ENCODE measurements at places on chromosomes 3 and 15. TPM values are rescaled to one million over a fixed set of nuclear protein-coding genes. Genes with fewer than 3 reads are reported as not detected.

The RBP2 gene
- total RNA-seq: not detected

The ZPLD1 gene
- 3.6 TPM for total RNA-seq

The GPR160 gene
- total RNA-seq: 12.5 TPM

The GPR62 gene
- not detected for total RNA-seq

The NR2E3 gene
- not detected for total RNA-seq

The CD96 gene
- total RNA-seq: 1.4 TPM

The STAG1 gene
- total RNA-seq: 88.4 TPM

The TMIE gene
- 0.48 TPM for total RNA-seq

The RTP4 gene
- 0.72 TPM for total RNA-seq

The SLC41A3 gene
- 39.2 TPM for total RNA-seq

DNA sequence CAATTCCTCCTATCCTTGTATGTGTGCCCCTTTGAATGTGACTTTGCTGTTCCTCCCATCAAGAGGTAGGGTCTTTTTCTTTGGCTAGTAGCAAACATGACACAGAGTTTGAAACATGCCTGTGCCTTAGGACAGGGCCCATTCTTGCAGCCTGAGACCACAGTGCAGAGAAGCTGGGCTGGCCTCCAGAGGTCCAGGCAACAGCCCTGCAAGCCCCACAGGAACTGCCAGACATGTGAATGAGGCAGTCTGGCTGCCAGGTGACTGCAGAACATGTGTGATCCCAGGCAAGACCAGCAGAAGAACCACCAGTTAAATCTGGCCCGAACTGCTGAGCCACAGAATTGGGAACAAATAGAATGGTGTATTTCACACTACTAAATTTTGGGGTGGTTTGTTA is 1.2 kb upstream of the HGD start:
- DNase-seq: no peak

DNA sequence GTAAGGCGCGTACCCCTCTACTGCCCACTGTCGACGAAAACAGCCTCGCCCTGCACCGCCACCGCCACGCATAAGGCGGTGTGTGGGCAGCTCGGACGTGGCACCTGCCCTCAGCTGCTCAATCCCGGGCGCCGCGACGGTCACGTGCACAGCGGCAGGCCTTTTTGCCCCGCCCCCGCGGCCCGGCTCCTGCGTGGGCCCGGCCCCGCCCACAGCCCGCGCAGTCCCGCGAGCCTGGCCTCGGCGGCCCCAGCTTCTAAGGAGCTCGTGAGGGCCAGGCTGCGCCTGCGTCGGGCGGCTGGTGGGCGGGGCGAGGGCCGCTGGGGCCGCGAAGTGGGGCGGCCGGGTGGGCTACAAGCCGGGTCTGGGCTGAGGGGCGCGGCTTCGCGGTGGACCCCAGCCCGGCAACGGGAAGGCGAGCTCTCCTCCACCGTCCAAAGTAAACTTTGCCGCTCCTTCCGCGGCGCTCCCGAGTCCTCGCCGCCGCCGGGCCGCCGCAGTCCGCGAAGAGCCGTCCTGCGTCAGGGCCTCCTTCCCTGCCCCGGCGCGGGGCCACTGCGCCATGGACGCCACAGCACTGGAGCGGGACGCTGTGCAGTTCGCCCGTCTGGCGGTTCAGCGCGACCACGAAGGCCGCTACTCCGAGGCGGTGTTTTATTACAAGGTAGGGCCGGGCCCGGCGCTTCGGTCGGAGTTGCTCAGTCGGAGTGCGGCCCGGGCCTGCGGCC is at the start of gene CAPN7:
Gene CAPN7 (plus strand): TSS at position 313 of the 728 bp plus-strand sequence. CDS start 250 bp downstream, at position 563.
- DNase-seq: peak; percentile 98

DNA sequence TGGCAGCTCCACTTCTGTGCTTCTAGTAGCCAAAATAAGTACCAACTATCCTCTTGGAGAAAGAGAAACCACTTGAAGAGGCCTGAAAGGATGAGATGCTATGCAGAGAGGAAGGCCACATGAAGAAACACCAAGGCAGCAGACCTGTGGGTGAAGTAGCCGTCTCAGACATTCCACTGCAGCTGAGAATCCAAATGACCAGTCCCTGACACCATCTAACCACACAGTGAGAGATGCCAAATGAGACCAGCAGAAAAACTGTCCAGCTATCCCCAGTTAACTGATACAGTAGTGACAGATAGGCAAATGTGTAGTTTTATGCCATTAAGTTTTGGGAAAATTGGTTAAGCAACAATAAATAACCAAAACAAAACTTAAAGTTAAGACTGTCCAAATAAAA is 47.9 kb upstream of the ZSCAN2 start:
- no peak for DNase-seq

- no peak for DNase-seq
Measured at GRCh38 chr3:95721938-95722337, 1092.5 kb upstream of the EPHA6 start.

- no peak for DNase-seq
Measured at GRCh38 chr3:31925271-31925630, 55.8 kb downstream of the OSBPL10 start.

DNA sequence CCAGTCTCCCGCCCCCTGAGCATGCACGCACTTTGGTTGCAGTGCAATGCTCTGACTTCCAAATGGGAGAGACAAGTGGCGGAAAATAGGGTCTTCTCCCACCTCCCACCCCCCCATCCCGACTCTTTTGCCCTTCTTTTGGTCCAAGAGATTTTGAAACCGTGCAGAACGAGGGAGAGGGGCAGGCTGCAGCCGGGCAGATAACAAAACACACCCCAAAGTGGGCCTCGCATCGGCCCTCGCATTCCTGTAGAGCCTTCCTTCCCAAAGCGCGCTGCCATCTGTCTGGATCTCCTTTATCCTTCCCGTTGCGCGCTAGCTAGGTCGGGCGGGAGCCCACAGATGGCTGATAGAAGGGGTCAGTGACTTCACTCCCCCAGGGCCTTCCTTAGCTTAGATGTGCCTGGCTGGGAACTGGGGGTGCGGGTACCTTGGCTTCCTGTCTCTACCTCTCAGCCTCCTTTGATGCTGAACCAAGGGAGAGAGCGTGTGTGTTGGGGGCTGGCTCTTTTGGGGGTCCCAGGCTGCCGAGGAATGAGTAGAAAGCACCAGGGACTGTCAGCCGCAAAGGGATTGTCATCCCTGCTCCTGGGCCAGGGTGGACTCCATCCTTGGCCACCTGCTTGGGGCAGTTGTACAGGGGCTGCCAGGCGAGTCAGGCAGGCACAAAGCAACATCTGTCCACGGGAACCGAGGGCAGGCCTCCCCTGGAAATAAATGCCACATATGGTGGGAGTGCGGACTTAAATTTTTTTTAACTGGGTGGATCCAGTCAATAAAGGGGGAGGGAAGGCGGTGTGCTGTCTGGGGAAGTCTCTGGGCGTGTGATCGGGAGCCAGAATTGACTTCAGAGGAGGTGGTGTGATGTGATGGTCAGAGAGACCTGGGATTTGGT is 1.8 kb downstream of the SMAD3 start:
- DNase-seq: peak; percentile 72

- DNase-seq: no peak
Measured at GRCh38 chr3:147267434-147267833, 138.9 kb downstream of the ZIC4 start.

GRCh38 chr3:17190353-17191078 is 305.8 kb downstream of the PLCL2 start:
- DNase-seq: no peak

- DNase-seq: no peak
Measured at GRCh38 chr3:125394406-125394805, 19.3 kb upstream of the ZNF148 start.

DNA sequence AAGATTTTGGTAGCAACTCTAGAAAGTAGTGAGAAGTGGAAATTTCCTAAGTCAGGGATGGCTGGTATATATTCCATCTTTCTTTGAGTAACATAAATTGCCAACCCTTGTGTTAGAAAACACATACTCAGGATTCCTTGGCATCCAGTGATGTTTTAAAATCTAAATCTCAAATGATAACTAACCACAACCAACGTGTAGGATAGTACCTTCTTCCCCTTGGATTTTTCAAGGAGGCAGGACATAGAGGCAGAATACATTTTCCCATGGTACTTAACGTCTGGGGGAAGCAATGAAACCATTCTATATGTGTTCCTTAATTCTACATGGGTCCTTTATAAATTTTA is 93.4 kb downstream of the WDR76 start:
- no peak for DNase-seq

DNA sequence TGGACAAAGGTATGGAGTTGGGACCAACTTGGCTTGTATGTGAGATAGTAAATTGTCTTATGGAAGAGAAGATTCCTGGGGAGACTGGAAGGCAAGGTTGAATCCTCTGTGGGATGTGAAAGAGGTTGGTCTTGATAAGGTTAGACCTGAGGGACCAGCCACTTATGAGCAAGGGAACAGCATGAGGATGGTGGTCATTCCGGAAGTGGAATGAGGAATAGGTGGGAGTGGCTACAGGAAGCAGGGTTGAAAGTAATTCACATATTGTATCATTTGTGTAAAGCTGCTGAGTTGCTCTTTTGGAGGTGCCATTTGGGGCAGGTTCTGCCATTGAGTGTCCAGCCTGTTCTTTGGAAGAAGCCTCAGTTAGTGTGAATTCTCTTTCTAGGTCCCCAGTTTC is 13.2 kb downstream of the USP13 start:
- no peak for DNase-seq

- DNase-seq: no peak
Measured at GRCh38 chr15:60809375-60809774, 330.4 kb upstream of the ICE2 start.

DNA sequence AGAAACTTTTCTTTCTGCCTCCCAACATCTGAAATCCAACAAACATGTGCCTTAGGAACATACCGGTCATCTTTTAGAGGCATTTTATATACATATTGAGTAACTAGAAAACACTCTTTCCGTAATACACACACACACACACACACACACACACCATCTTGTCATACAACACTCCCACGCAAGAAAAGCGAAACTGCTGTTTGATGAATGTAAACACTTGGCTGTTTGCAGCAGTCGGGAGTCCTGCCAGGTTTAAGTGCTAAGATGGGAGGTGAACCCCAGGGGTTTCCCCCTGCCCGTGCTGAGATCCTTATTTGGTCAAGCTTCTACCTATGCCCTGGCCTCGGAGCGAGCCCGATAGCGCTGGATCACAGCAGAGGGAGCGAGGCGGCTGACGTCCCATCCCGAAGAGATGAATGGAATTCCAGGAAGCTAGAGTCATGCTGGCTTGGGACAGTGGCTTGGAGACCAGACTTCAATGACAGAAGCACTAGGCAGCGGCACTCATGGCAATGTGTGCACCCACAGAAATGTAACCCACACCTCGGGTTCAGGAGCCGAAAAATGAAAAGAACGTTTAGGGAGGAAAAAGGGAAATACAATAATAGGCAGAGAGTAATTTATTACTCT is 1.3 kb upstream of the THBS1 start:
- peak; percentile 78 for DNase-seq

DNA sequence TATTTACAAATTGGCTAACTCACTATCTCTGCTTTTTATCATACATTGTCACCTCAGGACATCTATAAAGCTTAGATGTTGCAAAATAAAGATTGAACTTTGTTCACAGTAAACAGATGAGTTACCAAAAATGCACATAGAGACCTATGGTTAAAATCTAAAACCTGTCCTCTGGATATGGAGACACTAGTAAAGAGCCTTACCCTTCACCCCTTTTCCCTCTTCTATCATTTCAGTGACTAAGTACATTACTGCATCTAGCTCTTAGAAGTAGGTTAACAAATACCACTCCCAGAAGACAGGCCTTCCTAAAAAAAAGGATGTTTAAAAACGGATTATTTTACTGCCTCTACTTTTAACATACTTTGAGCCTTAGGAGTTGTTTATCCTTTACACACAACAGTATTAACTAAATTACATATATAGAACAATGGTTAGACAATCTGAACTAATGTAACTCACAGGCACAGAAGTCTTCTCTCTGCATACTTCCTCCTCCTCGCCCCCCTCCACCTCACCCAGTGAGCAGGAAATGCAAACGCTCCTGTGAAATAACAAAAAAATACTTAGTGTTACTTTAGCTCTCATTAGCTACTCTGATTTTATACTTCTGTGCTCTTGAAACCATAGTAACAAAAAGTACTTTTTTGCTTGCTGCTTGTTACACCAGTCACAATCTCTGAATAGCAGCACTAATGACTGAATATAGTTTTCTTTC is 23.3 kb downstream of the IREB2 start:
- no peak for DNase-seq

DNA sequence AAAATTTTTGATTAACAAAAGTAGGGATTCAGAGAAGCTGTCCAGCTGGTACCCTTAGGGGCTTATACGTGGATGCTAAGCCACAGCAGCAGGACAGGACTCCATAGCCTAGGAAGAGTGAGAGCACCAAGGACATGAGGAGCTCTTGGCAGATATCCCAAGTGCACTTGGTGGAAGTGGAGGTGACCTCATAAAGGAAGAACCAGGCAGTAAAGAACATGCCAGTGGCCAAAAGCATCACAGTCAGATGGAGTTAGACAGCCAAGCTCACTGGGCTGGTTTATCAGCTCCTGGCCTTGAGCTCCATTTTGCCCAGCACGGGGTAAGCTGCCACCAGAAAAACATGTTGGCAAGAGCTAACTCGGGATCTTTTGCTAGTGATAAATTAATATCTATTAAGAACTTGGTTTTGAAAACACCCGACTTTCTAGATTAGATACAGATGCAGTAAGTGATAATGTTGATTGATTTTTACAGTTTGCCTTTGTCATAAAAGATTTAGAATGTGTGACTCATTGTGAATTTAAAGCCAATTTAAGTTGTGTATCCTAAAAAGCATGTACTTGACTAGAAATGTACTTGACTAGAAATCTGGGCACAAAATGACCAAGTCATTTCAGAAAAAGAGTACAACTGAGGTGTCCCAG is 108.0 kb downstream of the CMSS1 start:
- peak; percentile 43 for DNase-seq

GRCh38 chr3:48464713-48465221 is 18.2 kb downstream of the ATRIP start:
- no peak for DNase-seq

DNA sequence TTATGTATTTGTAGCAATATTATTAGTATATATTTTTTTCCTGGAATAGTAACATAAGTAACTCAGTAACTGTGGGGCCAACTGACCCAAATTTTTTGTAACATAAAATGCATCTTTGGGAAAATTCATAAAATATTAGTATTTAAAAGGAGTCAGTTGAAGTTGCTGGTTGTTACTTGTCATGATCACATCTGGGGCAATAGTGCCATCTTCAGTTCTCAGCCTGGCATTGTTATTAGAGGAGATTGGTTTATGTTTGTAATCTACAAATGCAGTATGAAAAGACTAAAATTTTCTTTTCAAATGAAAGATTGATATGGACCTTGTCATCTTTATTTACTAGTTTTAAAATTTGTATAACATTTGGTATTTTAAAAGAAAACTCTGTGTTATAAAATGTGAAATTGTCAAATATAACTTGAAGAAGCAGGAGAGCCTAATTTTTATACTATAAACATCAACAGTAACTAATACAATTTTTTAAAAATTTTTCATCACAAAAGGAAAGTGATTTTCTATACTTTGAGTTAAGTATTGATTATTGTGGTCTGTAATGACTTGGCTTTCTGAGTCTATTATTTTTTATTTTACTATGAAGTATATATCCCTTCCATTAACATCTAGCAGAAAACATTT is 38.8 kb upstream of the MLF1 start:
- peak; percentile 41 for DNase-seq

DNA sequence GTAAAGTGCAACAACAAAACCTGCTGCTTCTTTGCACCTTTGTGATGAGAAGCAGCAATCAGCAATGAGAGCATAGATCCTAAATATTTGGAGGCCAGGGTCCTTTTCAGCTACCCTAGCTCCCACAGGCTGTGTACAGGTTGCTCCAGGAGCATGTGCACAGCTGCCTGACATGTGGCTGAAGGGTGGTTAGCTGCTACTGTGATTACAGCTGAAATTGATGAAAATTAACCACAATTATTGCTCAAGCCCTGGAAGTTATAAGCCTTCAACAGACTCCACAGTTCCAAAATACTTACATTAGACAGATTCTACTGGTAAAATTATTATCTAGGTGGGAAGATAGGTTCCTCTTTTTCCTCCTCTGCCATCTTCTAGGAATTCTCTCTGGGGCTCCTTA is 28.5 kb downstream of the COMMD2 start:
- DNase-seq: no peak

All from umbilical cord (tissue), 2 donors.